ENCODE measurements at places on chromosomes 6 and 20. TPM values are rescaled to one million over a fixed set of nuclear protein-coding genes. Genes with fewer than 3 reads are reported as not detected.

GRCh38 chr20:18822832-18823231, 9.2 kb downstream of the SCP2D1 start:
- DNase-seq: no peak

- peak; percentile 28 for DNase-seq
Observed at GRCh38 chr6:138287144-138287955, 69.1 kb upstream of the PBOV1 start.

GRCh38 chr6:53066077-53066417, 843 bp downstream of the FBXO9 start:
- peak; percentile 21 for DNase-seq

DNA sequence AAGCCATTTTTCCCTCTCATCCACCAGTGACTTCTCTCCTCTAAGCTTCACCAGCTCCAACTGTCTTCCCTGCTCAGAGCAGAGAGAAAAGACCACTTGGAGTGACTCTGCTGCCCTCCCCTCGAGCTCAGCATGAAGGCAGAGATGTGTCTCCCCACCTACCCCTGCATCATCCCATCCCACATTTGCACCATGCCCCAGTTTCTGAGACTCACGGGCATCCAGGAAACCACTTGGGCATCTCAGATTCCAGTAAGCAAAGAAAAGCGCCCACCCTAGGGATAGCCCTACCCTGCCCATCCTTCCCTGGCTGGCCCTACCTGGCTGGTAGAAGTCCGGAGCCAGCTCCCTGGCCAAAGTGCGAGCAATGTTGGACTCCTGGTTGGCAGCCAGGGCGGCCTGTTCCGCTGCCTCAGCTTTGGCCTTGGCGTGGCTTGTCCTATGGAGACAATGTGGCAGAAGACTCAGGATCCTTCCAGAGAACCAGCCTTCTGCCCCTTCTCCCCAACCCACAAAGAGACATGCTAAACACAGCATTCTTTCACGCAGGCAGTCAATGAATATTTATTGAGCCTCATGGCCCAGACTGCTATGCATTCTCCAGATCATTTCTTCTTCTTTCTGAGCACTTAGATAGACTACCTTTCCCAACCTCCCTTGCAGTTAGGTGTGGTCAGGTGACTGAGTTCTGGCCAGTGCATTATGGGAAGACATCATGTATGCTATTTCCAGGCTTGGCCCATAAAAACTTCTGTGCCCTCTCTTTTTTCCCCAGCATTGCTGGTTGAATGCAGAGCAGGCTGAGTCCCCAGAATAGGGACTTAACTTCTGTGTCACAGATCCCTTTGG, 68.6 kb downstream of the JPH2 start:
- no peak for DNase-seq

- DNase-seq: no peak
Observed at GRCh38 chr6:165825256-165825815, 162.3 kb upstream of the PDE10A start.

- no peak for DNase-seq
Observed at GRCh38 chr20:57220337-57221145, 45.9 kb downstream of the BMP7 start.

GRCh38 chr6:37134036-37134395, 35.9 kb upstream of the PIM1 start:
- DNase-seq: no peak

DNA sequence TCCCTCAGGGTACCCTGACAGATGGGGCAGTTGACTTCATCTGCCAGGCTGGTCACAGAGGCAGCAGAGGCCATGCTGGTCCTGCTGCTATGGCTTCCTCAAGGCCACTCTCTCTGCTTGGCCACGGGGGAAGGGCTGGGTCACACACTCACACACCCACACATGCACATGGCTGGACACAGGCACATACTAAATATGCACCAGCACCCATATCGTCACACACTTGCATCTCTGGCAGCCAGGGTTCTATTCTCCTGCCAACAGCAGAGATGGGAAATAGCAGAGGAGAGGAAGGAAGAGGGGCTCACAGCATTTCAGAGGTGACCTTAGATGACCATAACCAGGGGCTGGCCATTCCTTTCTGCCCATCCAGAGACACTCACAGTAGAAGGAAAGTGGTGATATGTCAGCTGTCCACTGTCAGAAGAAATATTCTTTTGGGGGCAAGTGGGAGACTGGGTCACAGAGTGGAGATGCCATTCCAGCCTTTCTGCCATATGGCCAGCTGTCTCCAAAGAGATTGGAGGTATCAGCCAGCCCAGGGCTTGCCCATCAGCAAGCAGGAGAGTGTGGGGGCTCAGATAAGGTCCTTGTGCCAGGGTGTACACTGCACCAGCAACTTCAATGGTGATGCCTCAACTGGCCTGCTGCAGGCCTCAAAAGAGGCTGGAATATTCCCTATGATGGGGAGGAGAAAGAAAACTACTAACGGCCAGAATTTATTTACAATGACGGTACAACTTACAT, at the start of gene TRIM10:
Gene TRIM10, minus strand, starts transcription at position 427 of the 747 bp plus-strand sequence. Its CDS starts 353 bp downstream, at position 74.
- no peak for DNase-seq

DNA sequence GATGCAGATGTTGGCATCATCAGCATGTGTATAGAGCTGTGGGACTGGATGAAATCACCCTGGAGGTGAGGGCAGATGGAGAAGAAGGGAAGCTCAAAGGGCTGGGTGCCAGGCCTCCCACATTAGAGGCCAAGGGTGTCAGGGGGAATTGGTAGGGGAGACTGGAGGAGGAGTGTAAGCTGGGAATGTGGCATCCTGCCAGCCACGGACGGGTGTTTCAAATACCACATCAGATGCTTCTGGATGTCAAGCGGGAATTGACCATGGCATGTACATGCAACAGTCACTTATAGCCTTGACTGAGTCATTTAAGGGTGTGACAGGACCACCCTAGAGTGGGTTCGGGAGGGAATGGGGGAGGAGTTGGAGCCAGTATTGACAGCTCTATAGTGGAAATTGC, 9.6 kb downstream of the ERGIC3 start:
- no peak for DNase-seq

Gene C20orf144
- total RNA-seq: under 0.01 TPM

Gene VPS52
- 26.6 TPM for total RNA-seq

Gene SCRT2
- total RNA-seq: not detected

Gene UNC93A
- not detected for total RNA-seq

Gene PRPH2
- total RNA-seq: 0.60 TPM

Gene DDO
- 2.6 TPM for total RNA-seq

Data from lung microvascular endothelial cell (primary cell).